ENCODE measurements at places on chromosomes 4 and X.

GRCh38 chrX:40446921-40447320 is 133.8 kb upstream of the ATP6AP2 start:
- DNase-seq: no peak

DNA sequence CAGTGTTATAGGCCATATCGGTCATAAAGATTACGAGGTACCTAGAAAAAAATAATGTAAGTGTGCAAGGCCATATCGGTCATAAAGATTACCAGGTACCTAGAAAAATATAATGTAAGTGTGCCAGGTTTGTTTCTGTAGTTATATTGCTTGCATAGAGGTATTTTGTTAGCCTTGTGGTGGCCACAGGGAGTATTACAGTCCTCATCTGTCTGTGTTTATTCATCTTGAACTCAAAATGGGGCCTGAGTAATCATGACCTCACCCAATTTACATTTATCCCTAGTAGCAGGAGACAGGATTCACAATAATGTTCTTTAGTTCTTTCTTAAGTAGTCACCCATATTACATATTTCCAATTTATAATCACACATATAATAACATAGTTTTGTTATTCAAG is 459.7 kb downstream of the MID1IP1 start:
- DNase-seq: no peak

DNA sequence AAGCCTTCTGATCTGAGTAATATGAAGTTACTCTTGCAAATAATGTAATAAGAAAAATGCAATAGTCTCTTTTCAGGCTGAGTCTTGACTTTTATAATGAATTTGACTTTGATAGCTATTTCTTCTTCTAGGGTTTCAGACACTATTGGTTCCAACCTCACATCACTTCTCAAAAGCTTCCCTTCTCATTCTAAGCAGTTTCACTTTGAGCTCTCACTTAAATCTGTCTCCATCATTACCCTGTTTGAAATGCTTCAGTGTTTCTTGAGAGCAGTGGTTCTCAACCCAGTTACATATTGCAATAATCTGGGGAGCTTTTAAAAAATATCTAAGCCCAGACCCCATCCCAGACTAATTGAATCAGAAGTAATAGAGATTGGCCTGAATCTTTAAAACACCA is 40.5 kb upstream of the BMP2K start:
- no peak for DNase-seq

DNA sequence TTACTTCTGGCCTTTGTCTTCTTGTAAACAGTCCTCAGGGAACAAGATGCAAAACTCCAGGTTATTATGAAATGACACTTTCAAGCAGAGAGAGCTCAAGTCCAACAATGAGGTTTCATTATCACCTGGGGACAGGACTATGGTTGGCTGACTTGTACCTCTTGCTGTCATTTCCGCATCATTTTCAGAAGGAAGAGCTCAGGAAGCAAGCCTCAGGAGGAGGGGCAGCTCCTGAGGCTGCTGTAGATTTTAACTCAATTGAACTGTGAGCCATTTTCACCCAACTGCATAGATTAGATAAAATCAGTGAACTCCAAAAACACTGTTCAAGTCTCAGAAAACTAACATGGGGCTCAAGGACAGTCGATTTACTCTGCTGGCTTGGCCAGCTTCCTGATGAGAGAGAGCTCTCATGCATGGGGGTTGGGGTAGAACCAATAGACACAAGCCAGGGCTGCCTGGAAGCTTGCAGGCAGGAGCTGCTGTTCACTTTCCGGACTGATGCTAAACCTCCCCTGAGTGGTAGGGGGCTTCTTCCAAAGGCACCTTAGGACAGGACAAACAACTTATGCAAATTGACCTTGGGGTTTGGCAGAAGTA is 23.6 kb downstream of the TMEM255A start:
- DNase-seq: no peak

DNA sequence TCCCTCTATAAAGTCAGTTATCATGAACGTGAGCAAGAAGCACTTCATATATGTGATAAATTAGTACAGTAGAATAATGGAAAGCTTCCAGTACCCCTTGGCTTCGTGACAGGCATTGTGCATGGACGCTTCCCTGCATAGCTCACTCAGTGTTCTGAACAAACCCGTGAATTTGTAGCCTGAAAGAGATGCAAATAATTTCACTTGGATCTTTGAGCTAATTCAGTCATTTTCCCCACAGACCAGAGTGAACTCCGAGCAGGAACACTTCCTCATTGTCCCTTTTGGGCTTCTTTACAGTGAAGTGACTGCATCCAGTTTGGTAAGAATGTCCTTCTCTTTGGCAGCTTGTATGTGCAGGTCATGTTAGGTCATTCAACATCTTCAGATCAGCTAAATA is 50.1 kb downstream of the ADD1 start:
- no peak for DNase-seq

GRCh38 chr4:112277220-112277619 is 8.5 kb downstream of the TIFA start:
- DNase-seq: no peak
